ENCODE measurements at places on chromosomes 12 and 14.
A peak's percentile ranks its signal among the peaks of the same experiment; 100 is the strongest.

GRCh38 chr12:125183187-125184067 is 118.2 kb downstream of the AACS start:
- DNase-seq: peak; percentile 83

DNA sequence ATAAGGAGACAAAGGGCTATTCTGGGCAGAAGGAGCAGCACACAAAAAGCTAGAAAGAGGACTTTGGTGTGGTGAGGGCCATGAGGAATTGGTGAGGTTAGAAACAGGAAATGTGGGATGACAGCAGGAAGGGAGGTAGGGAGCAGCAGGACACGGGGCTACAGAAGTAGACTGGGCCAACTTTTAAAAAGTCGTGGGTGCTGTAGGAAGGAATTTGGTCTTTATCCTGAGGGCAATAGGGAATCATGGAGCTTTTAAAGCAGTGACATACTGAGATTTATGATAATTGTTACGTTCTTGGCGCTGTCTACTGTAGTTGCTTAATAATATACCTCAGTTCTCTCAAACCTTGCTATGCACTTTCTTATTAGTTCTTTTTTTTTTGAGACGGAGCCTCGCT is 8.2 kb upstream of the CHURC1 start:
- no peak for DNase-seq

- DNase-seq: no peak
Observed at GRCh38 chr12:28708918-28709371, 440.1 kb upstream of the FAR2 start.

DNA sequence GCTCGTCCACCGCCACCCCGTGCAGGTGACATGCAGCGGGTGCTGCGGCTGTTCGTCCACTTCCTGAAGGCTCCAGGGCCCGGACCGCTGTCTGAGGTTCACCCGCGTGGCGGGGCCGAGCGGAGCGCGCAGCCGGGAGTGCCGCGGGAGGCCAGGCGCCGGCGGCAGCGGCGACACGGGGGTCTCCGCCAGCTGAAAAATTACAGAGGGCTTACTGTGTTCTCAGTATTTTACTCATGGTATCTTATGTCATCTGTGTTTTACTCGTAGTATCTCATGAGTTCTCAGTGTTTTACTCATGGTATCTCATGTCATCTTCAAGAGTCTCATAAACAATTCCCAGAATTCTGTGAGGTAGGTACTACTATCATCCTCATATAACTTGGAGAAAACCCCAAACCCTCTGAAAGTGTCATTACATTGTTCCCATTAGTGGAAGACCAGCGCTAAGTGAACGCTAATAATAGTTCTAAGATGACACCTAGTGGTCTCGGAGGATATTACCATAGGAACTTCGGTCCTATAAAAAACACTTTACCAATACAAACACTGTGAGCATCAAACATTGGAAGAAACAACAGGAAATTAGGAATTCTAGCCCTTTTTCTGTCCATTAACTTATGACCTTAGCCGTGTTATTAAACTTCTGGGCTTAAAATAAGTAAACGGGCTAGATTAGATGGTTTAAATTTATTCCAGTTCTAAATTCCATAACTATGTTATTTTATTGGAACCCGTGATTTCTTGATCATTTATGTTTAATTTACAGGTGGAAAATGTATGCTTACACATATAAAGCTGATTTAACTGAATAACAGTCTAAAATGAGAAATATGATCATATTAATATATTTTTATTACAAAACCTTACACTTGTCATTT is 32.4 kb downstream of the AK7 start:
- DNase-seq: peak; percentile 4

GRCh38 chr12:57731411-57732080 is 7.0 kb downstream of the AGAP2 start:
- no peak for DNase-seq

GRCh38 chr12:77592836-77593235 is 237.9 kb upstream of the NAV3 start:
- DNase-seq: no peak

DNA sequence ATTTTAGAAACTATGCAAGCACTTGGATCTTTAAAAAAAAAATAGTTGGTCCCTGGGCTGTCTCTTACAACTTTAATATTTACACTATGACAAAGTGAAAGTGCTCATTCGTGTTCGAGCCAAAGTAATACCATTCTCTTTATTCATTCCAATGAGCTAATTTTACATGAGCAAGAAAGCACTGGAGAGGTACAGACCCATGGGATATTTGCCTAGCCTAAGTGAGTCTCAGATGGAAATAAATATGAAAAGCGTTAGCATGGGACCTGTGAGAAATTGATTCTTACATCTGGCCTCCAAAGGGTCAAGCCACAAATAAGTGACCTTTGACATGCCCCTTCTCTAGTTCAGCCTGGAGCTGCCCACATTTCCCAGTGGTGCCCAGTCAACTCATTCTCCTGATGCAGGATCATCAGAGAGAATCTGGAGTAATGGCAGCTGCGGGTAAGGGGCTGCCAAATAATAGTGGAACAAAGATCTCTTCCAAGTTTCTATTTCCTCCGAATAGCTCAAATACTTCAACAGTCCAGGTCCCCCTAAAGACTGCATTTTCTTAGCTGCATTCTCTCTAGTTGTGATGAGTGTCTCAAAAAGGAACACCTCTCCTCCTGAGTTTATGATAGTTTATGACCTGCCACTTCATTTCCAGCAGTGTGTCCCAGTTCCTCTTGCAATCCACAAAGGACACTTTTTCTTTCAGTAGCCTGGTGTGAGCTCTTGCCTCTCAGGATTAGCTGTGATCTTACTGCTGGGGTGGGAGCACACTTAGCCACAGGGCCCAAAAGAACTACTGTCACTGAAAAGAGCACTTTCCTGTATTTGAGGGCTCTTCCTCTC is 208.2 kb downstream of the DAD1 start:
- no peak for DNase-seq
